Stimulated activated CD4-positive, alpha-beta T cell treated with anti-CD3 and anti-CD28 coated beads, Interleukin-4, amount 100 ng/mL, for 1 hour (primary cell): ENCODE measurements at places on chromosomes 5 and 9.

- no peak for DNase-seq
Observed at GRCh38 chr5:179186801-179187200, 126.6 kb downstream of the ZNF354C start.

DNA sequence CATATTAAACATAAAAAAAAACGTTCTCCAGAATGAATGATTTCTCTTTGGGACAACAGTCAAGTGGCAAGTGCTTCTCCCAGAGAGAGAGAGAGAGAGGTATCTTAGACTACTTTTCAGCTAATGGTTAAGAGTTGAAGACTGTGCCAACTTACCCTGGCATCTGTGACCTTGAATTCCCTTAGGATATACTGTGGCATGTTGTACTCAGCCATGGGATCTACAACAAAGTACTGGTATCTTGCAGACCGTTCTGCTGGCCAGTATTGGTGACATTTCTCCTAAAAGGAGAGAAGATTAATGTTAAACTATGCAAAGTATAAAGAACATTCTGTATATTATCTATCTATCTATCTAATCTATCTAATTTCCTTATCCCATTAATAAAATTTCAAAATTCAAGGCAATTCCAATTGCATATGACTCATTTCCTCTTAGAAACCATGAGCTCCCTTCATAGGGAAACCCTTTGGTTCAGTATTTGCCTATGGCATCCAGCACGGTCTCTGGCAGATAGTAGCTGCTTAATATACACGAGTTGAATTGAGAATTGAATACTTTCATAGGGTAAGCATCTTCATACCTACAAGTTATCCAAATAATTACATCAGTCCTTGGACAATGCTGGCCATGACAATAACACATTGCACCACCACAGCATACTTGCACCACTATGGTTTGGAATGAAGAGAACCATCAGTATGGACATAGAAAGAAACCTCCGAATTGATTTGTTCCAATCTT is 539.4 kb upstream of the DMAC1 start:
- DNase-seq: no peak

DNA sequence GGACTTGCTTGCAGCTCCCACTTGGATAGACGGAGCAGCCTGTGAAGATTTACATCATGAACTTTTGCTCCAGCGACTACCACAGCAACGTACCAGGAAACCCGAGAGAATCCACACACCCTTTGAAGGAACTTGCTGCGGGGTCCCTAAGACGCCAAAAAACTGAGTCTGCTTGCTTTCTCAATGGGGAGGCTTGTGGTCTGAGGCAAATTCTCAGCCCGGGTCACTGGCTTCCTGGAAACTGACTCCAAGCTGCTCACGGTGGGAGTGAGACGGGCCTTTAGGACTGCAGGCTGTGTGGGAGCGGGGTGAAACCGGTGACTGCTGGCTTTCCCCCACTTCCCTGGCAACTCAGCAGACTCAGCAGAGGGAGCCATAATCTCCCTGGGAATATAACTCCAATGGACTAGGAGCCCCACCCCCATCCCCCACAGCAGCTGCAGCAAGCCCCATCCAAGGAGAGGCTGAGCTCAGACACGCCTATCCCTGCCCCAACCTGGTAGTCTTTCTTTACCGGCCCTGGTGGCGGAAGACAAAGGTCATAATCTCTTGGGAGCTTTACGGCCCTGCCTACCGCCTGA is 466.0 kb downstream of the CAAP1 start:
- DNase-seq: no peak

- DNase-seq: no peak
Observed at GRCh38 chr5:22431840-22432239, 421.3 kb downstream of the CDH12 start.

DNA sequence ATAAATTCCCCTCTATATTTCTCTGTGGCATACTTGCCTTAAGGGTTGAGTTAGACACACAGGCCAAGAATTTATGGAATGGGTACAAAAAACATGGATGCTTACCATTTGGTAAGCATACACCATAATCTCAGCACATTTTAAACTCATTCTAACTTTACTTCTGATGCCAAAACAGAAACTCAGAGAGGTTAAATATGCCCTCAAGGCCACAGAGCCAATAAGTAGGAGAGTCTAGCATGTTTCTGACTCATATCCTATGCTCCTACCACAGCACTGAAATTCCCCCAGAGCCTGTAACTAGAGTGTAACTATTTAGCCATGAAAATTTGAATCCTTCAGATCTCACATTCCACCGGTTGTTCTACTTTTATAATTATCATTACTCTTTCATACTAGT is 559.7 kb downstream of the ACTL7B start:
- no peak for DNase-seq
